Colonic mucosa (tissue), 4 donors: ENCODE measurements at places on chromosomes 1 and 21.

DNA sequence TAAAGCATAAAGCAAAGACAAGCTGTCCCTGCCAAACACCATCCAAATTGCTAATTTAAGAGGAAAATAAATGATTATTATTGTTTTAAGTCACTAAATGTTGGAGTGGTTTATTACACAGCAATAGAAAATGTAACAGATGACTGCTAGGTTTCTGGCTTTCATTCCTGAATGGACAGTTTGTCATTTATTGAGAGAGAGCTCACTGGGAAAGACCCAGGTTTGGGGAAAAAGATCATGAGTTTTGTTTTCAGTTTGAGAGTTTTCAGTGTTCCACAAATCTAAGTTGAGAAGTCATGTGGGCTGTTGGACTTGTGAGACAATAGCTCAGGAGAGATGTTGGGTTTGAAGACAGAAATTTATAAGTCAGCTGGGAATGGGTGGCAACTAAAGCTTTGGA, 5.4 kb downstream of the GPA33 start:
- no peak for DNase-seq

- DNase-seq, result no peak
Measured at GRCh38 chr1:109242387-109242786, 7.0 kb upstream of the CELSR2 start.

DNA sequence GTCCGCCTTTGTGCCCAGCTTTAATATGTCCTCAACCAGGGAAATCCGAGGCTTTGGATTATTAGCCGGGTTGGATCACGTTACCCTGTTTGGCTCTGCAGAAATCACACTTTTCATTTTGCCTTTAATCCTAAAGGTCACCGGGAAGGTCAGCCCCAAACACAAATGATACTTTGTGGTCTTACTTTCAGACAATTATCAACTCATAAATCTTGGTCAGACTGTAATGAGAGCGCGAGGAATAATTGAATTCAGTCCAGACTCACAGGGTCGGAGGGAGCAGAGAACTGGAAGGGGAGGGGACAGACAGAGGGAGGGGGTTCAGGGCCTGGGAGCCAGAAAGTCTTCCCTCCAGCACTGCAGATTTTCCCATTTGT, 91.7 kb upstream of the NFIA start:
- DNase-seq, result no peak

- peak; percentile 35 for DNase-seq
Measured at GRCh38 chr1:40784771-40785151, 1.2 kb downstream of the KCNQ4 start.

DNA sequence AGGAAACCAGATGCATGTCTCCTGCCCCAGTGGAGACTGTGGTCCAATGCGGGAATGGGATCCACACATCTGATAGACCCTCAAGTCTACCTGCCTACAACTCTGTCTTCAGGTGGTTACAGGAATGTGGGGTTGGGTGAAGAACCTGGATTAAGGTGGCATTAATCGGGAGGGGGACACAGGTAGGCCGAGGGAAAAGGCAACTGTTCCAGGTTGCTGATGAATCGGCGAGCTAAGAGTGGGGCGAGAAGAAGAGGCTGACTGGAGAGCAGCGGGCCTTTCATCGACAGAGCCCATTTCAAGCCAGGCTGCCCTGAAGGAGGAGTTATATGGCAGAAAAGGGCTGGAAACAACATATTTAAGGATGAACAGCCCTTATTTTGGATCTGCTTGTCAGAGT, 836 bp downstream of the CD2 start:
- no peak for DNase-seq

- DNase-seq, result no peak
Measured at GRCh38 chr1:186967656-186968394, 139.1 kb downstream of the PLA2G4A start.

GRCh38 chr1:6001992-6002576, 9.9 kb upstream of the NPHP4 start:
- no peak for DNase-seq

DNA sequence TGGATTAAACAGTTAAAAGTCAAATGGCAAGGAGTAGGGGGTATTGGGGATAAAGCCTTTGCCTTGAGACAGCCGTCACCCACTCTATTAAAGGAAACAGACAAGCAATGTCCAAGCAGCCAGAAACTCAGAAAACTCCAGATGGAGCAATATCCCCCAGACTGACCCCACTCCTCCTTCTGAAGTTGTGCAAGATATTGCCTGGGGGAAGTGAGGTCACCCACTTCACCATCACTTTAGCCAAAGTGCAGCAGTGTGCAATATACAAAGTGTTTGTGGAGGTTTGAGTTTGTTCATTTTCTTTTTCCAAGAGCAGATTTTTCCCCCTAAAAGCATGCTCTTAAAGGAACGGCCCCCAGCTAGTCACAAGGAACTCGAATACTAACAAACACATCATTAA, 125.1 kb downstream of the ETS2 start:
- DNase-seq, result no peak

DNA sequence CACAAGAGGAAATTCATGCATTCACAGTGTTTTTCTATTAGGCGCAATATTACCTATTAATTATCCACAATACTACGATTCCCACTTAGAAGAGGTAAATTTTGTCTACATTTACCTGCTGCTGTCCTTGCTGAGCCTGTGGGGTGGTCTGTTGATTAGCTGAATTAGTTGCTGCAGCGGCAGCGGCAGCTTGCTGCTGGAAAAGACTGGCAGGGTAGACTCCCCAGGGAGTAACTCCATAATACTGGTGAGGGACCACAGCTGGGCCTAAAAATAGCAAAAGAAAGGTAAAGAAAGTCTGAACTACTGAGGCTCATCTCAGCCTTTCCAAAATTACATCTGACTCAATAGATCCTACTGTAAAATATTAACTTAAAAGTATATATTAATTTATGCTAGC, 66.0 kb upstream of the SDC3 start:
- no peak for DNase-seq

DNA sequence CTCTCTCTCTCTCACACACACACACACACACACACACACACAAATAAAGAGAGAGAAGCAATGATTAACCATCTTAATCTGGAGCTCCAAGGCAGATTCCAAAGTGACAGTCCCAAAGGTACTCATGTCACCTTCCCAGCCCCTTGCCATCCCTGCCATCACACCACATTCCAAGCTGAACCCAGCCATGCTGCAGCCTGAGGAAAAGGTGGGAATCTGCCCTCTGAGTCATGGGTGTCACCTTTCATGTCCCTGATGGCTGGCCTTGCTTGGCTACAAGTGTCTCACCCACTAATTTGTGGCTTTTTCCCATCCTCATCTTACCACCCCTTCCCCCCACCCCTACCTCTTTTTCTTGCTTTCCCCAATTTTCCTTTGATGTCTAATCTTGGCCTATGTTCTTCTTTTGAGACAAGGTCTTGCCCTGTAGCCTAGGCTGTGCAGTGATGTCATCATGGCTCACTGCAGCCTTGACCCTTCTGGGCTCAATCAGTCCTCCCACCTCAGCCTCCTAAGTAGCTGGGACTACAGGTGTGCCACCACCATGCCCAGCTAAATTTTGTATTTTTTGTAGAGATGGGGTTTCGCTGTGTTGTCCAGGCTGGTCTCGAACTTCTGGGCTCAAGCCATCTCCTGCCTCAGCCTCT, 3.2 kb downstream of the ANXA9 start:
- DNase-seq, result no peak

GRCh38 chr1:207335695-207336363, 14.4 kb downstream of the CD55 start:
- no peak for DNase-seq

DNA sequence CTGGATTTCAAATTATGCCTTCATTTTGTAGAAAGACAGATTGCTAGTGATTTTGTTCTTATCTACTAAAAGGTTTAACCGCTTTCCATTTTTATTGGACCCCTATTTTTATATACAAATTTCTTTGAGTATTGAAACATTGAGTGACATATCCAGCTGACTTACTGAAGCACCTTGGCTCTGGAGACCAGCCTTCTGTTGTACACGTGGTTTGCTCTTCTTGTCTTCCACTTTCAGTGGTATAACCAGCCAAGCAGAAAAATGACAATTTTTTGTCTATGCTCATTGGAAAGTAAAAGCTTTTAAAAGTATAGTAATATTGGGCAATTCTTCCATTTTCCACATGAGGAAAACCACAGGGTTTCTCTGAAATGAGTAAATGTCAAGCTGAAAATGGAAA, 4.4 kb downstream of the F13B start:
- DNase-seq, result no peak

- DNase-seq, result peak; percentile 25
Measured at GRCh38 chr1:221776495-221777301, 34.8 kb upstream of the DUSP10 start.

DNA sequence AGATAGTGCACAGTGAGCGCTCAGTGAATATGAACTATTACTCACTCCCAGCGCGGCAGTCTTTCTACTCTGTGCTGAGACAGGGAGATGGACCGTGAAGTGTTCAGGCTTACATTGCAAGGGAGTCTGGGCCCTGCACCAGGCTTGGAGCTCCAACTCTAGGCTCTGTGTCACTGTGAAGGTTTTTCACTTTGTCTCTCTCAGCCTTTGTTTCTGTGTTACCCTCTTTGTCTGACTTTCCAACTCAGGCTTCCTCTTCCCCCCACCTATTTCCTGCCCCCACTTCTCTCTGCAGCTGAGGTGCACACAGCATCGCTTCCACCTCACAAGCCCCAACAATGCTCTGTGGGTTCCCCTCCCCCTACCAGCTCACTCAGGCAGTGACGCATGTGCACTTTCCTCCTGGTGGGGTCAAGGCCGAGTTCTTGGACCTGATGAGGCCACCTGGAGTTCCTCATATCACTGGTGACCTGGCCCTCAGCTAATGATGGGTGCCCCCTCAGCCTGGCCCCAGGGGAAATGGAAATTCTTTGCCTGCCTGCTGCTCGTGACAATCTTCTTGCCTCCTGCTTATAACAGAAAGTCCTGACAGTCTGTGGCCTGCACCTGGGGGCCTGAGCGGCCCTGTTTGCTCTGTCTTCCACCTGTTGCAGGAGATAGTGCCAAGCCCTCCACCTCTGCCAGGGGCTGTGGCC, 1.1 kb upstream of the LCK start:
- peak; percentile 47 for DNase-seq

DNA sequence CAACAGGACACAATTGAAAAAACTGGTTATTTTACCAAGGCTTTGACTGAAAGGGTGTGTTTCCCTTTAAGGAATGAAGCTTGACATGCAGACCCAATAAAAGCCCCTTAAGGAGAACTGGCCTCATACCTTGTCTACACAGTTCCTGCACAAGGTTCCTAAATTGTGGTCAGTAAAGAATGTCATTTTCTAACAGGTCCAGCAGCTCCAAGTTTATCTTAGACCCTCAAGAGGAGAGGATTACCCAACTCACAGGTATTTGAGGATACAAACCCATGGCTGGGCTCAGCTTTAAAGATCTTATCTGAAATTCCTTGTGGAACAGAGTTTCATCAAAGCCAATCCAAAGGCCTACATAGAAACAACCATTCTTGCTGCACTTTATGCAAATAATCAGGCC, 31.4 kb upstream of the CBR3 start:
- no peak for DNase-seq

- DNase-seq, result no peak
Measured at GRCh38 chr1:93056649-93057048, 22.4 kb upstream of the MTF2 start.

DNA sequence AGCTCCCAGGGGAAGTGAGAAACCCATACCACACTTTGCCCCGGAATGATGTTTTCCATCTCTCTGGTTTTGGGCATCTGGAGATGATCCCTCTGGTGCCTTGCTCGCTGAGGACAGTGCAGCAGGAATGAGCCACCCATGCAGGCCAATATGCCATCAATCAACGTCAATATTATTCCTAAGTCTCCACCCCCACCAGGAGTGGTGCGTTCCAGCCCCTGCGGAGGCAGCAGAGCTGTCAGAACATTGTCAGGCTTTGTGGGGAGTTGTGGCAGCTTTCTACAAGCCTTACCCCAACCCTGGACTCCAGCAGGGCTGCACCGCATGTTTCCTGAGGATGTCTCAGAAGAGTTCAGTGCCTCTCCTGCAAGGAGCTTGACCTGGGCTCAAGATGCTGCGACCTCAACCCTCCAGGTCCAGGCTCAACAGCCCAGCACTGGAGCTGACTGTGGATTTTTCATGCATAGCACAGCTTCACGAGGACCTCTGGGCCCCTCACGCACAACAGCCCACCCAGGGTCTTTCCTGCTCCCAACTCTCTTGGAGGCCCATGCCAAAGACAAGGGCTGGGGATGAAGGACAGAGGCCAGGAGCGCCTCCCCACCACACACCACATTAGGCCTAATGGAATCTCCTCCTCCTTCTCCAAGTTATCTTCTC, 67.5 kb downstream of the PSMG1 start:
- DNase-seq, result no peak

GRCh38 chr1:226046240-226046639, 16.3 kb upstream of the H3-3A start:
- DNase-seq, result no peak

DNA sequence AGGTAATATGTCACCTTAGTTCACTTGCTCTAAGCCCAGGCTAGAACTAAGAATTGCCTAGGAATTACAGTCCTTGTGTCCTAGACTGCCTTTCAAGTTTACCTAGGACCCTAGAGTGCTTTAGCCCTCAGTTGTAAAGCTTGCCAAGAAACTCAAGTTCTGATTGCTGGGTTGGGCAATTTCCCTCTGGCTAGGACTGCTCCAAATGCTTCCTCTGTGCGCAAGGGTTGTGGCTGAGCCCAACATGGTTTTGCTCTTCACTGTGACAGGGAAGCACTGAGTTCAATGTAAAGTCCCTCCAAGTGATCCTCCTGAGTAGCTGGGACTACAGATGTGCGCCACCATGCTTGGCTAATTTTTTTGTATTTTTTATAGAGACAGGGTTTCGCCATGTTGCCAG, 102.3 kb upstream of the NEK7 start:
- no peak for DNase-seq

DNA sequence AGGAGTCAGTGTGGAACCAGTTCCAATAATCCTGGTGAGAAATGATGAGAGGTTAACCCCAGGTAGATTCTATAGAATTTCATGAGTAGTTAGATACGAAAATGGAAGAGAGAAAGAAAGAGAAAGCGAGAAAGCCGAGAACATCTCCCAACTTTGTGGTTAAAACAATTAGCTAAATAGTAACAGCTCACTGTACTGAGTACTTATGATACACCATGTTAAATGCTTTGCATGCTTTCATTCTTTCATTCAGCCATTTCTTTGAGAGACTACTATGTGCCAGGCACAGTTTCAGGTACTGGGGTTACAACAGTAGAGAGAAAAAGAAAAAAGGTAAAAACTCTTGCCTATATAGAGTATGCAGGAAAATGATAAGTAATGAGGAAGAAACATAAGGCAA, 109.7 kb upstream of the SYT6 start:
- no peak for DNase-seq

- no peak for DNase-seq
Measured at GRCh38 chr1:113375878-113376277, 14.4 kb upstream of the MAGI3 start.

DNA sequence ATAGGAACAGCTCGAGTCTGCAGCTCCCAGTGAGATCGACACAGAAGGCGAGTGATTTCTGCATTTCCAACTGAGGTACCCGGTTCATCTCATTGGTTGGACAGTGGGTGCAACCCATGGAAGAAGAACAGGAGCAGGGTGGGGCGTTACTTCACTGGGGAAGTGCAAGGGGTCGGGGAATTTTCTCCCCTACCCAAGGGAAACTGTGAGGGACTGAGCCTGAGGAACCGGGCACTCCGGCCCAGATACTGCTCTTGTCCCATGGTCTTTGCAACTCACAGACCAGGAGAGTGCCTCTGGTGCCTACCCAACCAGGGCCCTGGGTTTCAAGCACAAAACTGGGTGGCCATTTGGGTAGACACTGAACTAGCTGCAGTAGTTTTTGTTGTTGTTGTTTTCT, 307.1 kb downstream of the AMY1C start:
- no peak for DNase-seq

- DNase-seq, result no peak
Measured at GRCh38 chr1:100628631-100629081, 90.7 kb downstream of the GPR88 start.
